ENCODE measurements at places on chromosomes 3 and 15.
A peak's percentile ranks its signal among the peaks of the same experiment; 100 is the strongest.

GRCh38 chr15:25675396-25675795, 187.7 kb downstream of the ATP10A start:
- DNase-seq, result no peak

DNA sequence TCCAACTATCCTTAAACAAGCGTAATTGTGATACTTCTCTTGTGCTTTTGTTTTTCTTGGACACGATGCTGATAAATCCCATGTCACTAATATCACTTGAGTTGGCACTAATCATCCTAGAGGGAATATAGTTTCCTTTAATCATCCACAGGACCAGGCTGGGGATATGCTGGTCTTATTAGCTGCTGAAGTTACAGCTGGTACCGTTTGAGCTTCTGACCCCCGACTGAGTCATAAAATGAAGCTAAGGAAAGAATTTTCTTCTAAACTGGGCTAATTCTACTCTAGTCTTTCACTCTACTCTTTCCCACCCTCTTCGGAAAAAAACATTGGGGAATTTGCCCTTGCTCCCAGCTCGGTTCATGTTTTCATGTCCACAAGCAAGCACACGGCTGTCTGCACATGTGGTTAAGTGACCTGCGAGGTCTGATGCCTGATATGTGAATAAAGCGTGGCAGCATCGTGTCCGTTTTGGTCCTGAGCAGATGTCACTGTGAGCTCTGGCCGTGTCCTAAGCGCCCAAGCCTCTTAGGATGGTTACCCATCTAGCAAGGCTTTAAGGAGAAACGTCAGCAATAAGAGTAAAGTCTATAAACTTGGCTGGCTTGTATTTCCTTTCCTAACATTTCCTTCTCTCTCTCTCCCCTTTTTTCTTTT, 223.7 kb downstream of the ITPR1 start:
- no peak for DNase-seq

GRCh38 chr3:119322835-119323722, 28.9 kb downstream of the ARHGAP31 start:
- peak; percentile 97 for DNase-seq

DNA sequence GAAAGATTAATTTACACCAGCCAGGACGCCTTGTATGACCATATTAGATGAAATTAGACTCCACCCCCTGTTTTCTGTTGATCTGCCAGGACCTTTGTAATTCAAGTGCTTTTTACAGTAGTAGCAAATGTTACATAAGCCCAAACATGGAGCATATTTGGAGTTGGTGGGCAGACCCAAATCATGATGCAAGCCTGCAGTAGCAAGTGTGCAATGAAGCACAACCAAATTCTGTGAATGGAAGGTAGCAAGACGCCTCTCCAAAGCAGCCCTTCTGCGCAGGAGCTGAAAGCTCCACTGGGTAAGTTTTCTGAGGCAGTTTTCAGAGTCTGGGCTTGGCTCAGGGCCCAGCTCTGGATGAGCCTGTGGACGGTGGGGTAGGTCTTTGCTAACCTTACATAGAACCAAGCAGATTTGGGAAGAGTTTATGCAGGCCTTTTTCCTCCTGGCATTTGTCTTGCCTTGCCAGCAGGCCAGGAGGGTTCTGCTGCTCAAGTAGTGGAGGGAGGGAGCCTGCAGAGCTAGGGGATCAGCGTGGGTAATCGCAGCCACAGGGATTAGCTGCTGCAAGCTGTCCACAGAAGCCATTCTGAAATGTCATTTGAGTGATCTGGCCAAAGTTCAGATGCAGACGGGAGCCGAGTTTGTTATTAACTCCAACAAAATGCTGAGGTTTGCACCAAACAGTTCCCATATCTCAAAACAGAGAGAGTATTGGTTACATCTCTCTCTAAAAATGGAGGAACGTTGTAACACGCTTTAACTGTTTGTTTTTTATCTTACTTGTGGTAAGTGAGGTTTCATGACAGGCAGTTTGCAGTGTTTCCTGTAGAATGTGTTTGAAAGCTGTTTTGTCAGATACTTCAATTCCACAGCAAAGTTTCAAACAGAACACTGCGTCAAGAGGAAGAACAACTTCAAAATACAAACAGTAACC, 55.4 kb downstream of the PSMD6 start:
- DNase-seq, result peak; percentile 32

GRCh38 chr3:177420651-177421480, 223.6 kb upstream of the TBL1XR1 start:
- no peak for DNase-seq

- DNase-seq, result no peak
Measured at GRCh38 chr15:85941186-85941855, 138.3 kb upstream of the AGBL1 start.

GRCh38 chr3:139935866-139936817, 1.2 kb downstream of the CLSTN2 start:
- peak; percentile 3 for DNase-seq

DNA sequence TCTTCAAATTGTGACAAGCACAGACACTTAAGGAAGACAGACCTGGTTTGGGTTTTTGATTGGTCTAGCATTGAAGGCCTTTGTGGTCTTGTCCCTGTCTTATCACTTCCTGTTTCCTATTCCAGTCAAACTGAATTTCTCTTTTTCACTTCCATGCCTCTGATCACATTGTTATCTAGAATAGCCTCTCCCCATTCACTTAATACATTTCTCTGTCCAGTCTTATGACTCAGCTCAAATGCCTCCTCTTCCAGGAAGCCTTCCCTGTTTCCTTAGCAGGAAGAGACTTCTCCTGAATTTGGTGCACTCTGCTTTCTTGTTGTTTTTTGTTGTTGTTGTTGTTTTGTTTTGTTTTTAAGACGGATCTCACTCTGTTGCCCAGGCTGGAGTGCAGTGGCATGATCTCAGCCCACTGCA, 45.5 kb downstream of the LIMD1 start:
- DNase-seq, result no peak

GRCh38 chr15:63974021-63974420, 72.3 kb downstream of the DAPK2 start:
- no peak for DNase-seq

DNA sequence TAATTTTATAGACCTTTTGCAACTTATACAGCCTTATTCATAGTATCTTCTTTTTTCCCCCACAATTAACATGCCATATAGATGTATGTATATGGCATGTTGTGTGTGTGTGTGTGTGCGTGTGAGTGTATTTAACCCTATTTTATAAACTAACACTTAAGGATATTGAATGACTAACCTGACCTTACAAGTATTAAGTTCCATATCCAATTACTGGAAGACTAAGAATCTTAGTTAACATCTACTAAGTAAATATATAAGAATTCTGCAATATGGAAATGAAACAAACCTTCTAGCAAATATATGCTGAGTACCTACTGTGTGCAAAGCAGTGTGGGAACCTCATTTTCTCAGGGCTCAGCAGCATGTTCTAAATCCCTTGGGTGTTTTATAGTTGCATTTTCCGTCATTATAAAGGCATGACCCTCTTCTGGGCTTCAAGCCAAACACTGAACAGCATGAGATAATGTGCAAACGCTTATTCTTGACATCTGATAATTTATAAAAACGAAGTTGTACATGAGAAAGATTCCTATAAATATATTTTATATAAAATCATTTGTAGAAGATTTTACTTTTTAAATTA, 105.5 kb downstream of the NLGN1 start:
- no peak for DNase-seq

GRCh38 chr3:127081001-127081720, 98.2 kb downstream of the PLXNA1 start:
- DNase-seq, result no peak

DNA sequence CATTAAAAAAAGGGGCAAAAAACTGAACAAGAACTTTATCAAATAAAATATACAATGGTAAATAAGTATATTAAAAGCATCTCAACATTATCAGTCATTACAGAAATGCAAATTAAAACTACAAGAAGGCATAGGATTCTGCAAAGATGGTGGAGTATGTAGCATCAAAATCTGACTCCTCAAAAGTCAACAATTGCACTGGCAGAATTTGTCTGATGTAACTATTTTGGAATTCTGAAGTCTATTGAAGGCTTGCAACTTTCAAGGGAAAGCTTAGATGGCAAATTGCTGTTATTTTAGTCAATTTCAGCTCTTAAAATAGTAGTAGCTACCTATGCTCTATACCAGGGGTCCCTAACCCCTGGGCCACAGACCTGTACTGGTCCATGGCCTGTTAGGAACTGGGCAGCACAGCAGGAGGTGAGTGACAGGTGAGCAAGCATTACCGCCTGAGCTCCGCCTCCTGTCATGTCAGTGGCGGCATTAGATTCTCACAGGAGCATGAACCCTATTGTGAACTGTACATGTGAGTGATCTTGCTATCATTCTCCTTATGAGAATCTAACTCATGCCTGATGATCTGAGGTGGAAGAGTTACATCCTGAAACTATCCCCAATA, 107.6 kb downstream of the TGFBR2 start:
- DNase-seq, result no peak

GRCh38 chr15:81895723-81896122, 150.1 kb downstream of the MEX3B start:
- no peak for DNase-seq

- no peak for DNase-seq
Measured at GRCh38 chr3:45440562-45440961, 52.2 kb downstream of the LARS2 start.

GRCh38 chr3:187545366-187545765, 124.8 kb downstream of the SST start:
- no peak for DNase-seq

DNA sequence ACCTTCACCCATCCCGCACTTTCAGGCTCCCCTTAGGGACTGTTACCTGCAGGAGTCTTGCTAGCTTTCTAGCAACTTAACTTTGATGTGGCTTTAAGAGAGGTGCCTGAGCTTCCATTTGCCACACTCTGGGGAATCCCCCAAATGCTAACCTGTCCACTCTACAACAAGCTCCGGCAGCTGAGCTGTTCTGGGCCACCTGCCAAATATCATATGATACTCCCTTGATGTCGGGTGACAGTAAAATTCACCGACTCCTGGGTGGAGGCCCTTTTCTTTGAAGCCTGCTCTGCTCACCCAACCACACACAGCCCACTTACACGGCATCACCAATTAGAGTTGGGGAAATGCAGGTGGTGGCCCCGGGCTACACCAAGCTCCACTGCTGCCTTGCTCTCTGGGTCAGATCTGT, 38.0 kb upstream of the XCR1 start:
- peak; percentile 50 for DNase-seq

- DNase-seq, result no peak
Measured at GRCh38 chr15:33616475-33616874, 305.7 kb downstream of the RYR3 start.

DNA sequence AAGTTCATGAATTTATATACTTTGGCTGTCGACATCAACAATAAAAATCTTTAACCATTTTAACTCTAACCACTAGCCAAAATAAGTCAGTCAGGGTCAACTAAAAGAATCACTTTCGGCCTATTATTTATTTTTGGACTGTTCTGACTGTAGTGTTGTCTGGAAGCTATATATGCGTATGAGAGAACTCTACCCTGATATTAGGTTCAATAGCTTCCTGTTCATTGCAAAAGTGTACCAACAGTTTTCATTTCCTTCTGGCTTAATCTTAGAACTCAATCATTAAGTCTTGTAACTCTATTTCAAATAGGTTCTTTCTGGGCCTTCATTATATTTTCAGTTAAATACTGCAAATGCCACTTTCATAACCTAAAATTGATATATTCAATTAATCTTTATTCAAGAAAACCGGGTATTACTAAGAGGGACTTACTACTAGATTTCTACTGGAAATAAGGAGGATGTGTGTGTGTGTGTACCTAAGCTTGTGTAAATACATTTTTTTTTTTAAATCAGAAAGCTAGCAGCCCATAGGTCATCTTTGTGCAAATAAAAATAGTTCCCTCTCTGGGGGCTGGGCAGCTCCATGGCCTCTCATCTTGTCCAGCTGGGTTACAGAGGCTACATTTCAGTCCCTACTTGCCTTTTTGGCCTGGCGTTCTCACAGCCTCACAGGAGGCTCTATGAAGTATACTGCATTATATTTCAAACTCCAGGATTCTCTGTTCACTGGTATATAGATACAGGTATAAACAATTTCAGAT, 5.8 kb downstream of the SERPINI2 start:
- DNase-seq, result no peak

- no peak for DNase-seq
Measured at GRCh38 chr3:142065932-142066331, 83.4 kb downstream of the TFDP2 start.

GRCh38 chr3:153146191-153147053, 15.6 kb upstream of the RAP2B start:
- DNase-seq, result no peak

GRCh38 chr3:25821746-25822573, 32.1 kb downstream of the OXSM start:
- DNase-seq, result no peak

DNA sequence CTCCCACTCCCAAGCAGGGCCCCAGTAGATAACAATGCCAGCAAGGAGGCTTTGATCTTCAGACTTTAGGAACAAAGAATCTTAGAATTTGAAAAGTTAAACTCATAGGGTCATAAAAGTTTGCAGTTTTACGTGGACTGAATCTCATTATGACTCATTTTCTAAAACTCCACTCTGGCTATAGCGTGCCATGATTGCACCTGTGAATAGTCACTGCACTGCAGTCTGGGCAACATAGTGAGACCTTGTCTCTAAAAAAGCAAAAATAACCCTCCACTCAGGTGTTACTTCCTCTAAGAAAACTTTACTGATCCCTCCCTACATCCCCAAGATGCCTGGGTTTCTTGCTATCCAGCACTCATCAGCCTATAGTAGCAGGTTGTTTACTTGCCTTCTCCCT, 104.5 kb downstream of the IL20RB start:
- DNase-seq, result peak; percentile 61

GRCh38 chr15:28104326-28104725, 5.2 kb upstream of the OCA2 start:
- no peak for DNase-seq

DNA sequence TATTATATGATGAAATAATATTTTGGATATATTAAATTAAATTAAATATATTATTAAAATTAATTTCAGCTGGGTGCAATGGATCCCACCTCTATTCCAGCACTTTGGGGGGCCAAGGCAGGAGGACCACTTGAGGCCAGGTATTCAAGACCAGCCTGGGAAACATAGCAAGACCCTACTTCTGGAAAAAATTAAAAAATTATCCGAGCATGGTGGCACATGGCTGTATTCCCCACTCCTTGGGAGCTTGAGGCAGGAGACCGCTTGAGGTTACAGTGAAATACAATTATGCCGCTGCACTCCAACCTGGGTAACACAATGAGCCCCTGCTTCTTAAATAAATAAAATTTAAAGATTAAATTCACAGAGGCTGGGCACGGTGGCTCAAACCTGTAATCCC, 61.4 kb downstream of the SH3BP5 start:
- DNase-seq, result no peak

- DNase-seq, result no peak
Measured at GRCh38 chr15:64343841-64344240, 12.1 kb downstream of the CSNK1G1 start.
